CD4-positive, alpha-beta T cell (primary cell): ENCODE measurements at places on chromosomes 6 and 20.

- DNase-seq = no peak
Measured at GRCh38 chr6:146851837-146852236, 253.1 kb downstream of the ADGB start.

DNA sequence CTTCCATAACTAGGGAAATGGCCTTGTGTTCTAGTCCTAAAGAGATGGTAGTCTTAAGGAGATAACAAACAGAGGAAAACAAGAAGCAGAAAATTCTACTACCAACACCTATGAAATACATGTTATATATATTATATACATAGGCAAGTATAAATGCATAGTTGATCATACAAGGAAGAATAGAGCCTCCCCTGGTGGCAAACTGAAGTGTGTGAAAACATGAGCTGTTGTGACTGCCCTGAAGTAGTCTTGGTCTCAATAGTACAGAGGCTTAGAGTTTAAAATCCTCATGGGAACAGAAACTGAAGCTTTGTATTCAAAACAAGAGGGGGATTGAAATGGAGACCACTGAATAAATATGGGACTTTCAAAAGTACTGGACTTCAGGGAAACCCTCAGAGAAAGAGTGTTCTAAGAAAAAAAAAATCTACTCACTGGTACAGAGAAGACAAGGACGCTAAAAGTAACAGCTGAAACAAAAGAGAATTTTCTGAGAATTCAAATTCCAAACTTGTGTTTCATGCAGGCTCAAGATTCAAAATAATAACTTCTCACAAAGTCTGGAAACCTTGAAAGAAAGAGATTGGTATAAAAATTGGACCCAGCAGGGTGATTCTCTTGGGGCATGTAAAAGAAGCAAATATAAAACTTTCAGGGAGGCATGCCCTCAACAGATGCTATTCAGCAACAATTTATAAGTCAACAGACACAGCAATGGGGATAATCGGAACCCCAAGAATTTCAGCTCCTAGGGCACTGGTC is 59.7 kb upstream of the SAMD3 start:
- no peak for DNase-seq

GRCh38 chr6:159416891-159417560 is 247.8 kb downstream of the FNDC1 start:
- no peak for DNase-seq

GRCh38 chr6:142395266-142395665 is 93.5 kb downstream of the ADGRG6 start:
- DNase-seq = no peak

- no peak for DNase-seq
Measured at GRCh38 chr20:6401893-6402557, 279.2 kb upstream of the FERMT1 start.

GRCh38 chr6:69935079-69935478 is 68.7 kb downstream of the COL19A1 start:
- no peak for DNase-seq

- DNase-seq = no peak
Measured at GRCh38 chr20:53216478-53216855, 244.3 kb downstream of the TSHZ2 start.

DNA sequence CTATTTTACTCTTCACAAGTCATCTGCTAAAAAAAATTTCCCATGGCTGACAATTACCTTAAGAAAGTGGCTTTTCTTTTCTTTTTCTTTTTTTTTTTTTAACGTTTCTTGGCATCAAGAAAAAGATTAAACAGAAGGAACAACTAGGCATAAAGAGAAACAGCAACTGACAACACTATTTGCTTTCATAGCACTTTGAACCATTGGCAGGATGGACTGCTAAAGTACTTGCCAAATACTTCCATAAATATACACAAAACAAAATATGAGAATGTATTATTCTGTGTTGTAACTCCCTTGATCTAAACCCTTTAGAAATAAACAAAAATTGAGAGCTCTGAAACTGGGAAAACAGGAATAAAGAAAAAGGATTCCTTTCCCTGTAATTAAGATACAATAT is 20.0 kb upstream of the PLN start:
- no peak for DNase-seq

DNA sequence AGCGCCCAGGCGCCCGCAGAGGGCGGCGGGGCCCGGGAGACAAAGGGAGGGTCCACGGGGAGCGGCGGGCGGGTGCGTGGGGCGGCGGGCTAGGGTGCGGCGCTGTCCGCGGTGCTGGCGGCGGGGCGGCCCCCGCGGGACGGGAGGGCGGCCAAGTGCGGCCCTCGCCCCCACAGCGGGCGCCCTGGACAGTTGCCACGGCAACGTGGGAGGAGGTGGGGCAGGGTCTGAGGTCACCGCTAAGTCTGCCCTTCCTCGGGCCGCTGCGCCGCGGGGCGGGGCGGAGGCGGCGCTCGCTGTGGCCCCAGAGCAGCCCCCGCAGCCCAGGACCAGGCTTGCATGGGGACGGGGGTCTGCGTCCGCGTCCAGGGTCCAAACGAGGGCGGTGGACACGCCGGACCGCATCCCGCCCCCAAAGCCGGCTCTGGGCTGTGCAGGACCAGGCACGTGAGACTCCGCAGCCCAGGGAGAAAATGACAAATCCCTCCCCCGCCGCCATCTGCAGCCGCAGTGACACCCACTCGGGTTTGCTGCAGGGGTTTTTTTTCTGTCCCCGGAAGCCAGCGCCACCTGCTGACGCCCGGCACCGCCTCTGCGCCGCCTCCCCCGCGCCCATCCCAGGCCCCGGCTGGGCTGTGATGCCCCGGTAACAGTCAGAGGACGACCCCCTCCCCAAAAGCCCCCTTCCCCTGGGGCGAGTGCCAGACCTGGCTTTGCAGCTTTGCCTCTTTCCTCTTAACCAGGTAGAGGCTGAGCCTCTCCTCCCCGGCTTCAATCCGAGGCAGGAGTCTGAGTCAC is 36.8 kb downstream of the YTHDF1 start:
- DNase-seq = peak; percentile 64

GRCh38 chr6:6218759-6219085 is 101.7 kb downstream of the F13A1 start:
- no peak for DNase-seq

DNA sequence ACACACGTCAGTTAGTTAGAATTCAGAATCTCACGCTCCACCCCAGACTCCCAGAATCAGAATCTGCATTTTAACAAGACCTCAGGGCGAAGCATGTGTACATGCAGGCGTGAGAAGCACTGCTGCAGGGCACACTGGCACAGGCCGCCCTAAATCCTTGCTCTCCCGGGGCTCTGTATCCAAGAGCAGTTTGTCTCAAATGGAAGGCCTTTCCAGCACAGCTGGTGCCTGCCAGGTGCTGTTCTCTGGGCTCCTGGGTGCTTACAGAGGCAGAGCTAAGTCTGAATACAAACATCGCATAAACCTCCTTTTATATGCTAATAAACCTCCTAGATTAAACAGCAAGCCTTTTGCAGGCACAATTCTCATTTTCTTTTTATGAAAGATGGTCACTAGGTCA is 119.1 kb upstream of the CD93 start:
- DNase-seq = no peak

- no peak for DNase-seq
Measured at GRCh38 chr6:97939440-97940168, 656.6 kb upstream of the MMS22L start.

GRCh38 chr6:130070326-130070725 is 51.9 kb downstream of the L3MBTL3 start:
- DNase-seq = no peak

DNA sequence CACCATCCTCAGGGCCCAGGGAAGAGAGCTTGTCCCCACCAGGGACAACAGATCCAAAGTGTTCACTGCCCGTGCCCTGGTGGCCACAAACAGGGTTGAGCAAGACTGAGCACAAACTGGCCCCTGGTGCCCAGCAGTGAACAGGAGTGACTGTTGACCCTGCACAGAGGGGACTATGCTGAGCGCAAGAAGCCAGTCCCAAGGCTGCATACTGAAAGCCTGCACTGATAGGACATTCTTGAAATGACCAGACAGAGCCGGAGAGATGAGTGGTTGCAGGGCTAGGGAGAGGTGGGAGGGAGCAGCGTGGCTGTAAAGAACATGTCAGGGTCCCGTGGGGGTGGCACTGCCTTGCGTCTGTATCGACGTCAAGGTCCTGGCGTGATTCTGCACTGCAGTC is 2.9 kb upstream of the FNDC11 start:
- DNase-seq = no peak

- no peak for DNase-seq
Measured at GRCh38 chr6:81564470-81565068, 187.9 kb downstream of the TENT5A start.

DNA sequence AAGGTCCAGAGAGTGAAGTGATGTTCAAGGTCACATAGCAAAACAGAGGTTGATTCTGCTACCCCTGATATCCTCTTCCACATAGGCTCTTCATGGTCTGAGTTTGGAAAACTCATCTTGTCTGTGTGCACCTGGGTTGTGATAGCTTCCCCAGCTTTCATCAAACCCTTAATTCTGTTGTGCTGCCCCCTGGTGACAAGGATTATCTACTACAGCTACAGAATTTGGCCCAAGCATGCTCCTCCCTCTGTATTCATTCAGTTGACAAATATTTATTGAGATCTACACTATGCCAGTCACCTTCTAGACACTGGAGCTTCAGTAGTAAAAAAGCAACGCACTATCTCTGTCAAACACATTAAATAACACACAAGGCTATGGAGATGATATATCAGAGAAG is 50.4 kb downstream of the SMPDL3A start:
- DNase-seq = peak; percentile 1

- no peak for DNase-seq
Measured at GRCh38 chr6:3825331-3825831, 23.8 kb upstream of the FAM50B start.

GRCh38 chr6:170545405-170545804 is 7.7 kb downstream of the PSMB1 start:
- DNase-seq = no peak

- DNase-seq = no peak
Measured at GRCh38 chr20:53052380-53052779, 80.2 kb downstream of the TSHZ2 start.

DNA sequence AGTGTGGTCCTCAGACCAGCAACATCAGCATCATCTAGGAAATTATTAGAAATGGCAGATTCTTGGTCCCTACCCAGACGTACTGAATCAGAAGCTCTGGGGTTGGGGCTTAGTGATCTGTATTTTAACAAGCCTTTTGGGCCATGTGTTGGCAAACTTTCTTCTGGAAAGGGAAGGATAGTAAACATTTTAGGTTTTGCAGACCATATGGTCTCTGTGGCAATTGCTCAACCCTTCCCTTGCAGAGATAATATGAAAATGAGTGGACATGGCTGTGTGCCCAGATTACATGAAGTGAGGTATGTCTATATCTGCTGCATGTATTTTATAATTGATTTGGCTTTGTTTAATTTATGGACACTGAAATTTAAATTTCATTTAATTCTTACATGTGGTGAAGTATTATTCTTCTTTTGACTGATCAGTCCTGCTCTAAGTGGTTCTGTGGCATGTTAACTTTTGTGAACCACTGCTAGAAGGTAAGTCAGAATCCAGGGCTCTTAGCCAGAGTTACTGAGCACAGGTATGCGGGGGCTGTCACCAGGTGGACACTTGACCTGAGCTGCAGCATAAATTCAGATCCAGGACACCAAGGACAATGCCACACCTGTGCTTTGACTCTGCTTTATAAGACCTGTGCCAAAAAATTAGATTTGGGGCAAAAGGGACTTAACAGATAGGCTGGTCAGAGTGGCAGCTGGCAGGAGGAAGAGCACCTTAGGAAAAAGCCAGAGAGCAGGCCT is 43.2 kb downstream of the LY86 start:
- DNase-seq = no peak

DNA sequence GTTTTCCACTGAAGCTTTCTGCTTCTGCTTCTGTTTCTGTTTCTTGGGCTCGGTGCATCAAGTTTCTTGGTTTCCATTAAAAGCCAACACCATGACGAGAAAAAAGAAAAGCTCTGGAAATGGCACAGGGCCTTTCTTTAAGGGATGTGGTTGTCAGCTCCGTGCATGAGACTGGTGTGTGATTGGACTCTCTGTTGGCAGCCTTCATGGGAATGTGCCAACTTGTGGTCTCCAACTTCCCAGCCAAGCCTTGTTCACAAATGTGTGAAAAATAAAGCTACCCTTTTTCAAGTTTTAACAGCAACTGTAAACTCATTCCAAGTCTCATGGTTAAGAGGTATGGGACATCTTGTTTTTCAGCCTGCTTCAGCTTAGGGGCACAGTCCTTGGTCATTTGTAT is 68.7 kb upstream of the CST7 start:
- no peak for DNase-seq

GRCh38 chr6:130396722-130397121 is 30.9 kb downstream of the TMEM200A start:
- DNase-seq = peak; percentile 24

DNA sequence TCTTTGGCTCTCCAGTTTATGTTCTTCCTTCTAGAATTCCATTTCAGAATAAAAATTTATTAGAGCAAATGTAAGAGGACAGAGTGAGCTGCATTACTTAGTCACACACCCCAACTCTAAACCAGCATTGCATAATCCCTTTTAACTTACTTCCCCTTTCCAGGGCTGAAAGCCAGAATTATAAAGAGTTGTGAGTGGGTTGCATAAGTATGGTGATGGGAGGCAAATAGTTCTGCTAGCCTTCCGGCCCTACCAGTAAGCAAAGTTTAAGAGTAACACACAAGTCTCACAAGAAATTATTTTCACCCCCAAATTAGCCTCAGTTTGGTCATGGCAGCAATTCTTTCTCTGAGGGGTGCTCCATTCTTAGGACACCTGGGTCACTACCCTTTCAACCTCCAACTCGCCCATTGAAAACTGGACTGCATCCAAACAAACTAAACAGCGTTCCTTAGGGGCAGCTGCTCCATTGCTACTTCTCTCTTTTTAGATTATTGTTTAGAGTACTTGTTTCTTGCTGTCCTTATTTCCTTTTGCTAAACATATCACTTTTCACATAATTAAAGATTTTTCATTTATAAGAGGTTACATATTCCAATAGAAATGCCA is 1.6 kb downstream of the KIAA0408 start:
- DNase-seq = no peak

DNA sequence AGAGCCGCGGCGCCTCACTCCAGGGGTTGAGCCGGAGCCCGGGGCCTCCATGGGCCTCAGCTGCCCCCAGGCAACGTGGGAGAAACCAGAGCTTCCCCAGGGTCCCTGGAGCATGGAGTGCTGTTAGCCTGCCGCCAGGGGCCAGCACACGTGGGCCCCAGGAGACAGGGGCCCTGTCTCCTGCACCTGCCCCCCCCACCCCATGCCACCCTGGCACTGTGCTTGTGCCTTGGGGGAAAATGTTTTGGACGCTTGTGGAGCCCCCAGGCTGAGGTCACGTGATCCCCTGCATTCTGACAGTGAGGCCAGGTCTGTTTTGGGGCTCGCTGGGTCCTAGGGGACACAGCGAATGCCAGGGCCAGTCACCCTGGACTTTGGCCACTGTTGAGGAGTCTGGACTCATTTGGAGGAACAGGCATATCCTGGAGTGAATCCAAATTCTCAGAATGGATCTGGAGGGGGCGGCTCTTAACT is 30.2 kb upstream of the MPC1 start:
- DNase-seq = no peak

DNA sequence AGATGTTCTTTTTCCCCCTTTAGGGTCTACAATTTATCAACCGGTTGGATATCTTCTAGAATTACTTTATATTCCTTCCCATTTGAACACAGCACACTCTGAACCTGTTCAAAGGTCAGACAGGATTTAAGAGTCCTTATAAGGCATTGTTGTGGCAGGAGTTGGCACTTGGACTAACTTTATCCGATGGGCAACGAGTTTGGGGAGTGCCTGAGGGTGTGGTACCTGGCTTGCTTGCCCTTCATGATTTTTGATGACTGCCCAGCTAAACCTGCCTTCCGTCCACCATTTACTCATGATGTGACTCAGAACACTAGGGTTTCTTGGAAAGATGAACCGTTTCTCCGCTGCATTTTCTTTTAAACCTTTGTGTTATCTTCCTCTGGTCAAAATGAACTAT is 285.2 kb downstream of the FOXC1 start:
- no peak for DNase-seq
